ENCODE measurements at places on chromosomes 4 and X. TPM values are rescaled to one million over a fixed set of nuclear protein-coding genes. Genes with fewer than 3 reads are reported as not detected.

Gene DMP1
- total RNA-seq: 0.42 TPM

Gene SLC25A14
- 11.9 TPM for total RNA-seq

Gene HTR2C
- not detected for total RNA-seq

Gene PWWP3B
- total RNA-seq: 0.24 TPM

Gene SPOCK3
- total RNA-seq: 1.2 TPM

Gene KLF8
- 0.71 TPM for total RNA-seq

Gene RADX
- 1.2 TPM for total RNA-seq

Gene RASGEF1B
- 18.3 TPM for total RNA-seq

Gene IRAK1
- total RNA-seq: 33.9 TPM

Gene COL25A1
- total RNA-seq: 1.5 TPM

Gene IGSF1
- 0.94 TPM for total RNA-seq

Gene MMRN1
- 5.3 TPM for total RNA-seq

GRCh38 chrX:19214311-19214710 is 92.0 kb upstream of the ADGRG2 start:
- DNase-seq: no peak
- no peak overlapping the region for H3K4me3 ChIP-seq
- no peak overlapping the region for H3K27ac ChIP-seq
- H3K4me1 ChIP-seq: no peaks in the 10 kb centered on the region

- peak overlapping the region; percentile 8 for H3K27ac ChIP-seq
- peaks cover 17% of the 10 kb centered on the region for H3K27me3 ChIP-seq
- no peaks in the 10 kb centered on the region for H3K4me1 ChIP-seq
- peak overlapping the region; percentile 51 for H3K4me3 ChIP-seq
- DNase-seq: no peak
Measured at GRCh38 chrX:40012868-40013265, 84.9 kb downstream of the BCOR start.

DNA sequence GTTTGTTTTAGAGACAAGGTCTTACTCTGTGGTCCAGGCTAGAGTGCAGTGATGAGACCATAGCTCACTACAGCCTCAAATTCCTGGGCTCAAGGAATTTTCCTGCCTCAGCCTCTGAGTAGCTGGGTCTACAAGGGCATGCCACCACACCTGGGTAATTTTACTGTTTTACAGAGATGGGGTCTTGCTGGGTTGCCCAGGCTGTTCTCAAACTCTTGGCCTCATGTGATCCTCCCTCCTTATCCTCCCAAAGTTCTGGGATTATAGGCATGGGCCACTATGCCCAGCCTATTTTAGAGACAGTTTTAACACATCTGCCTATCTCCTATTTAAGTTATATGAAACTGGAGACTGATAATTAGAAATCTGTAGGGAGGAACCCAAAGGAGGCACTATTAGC is 53.8 kb downstream of the SPRY1 start:
- no peak overlapping the region for H3K4me3 ChIP-seq
- H3K27ac ChIP-seq: no peak overlapping the region
- no peaks in the 10 kb centered on the region for H3K27me3 ChIP-seq
- DNase-seq: no peak

- no peaks in the 10 kb centered on the region for H3K36me3 ChIP-seq
- no peak overlapping the region for H3K27ac ChIP-seq
- DNase-seq: peak; percentile 2
- H3K27me3 ChIP-seq: no peaks in the 10 kb centered on the region
Measured at GRCh38 chr4:110970642-110971041, 347.8 kb upstream of the PITX2 start.

GRCh38 chrX:15500497-15500966 is at the start of gene BMX:
Gene BMX (plus strand): TSS chrX:15500807. CDS start chrX:15508354, 7,547 bp downstream.
- no peaks in the 10 kb centered on the region for H3K4me1 ChIP-seq
- peaks cover 17% of the 10 kb centered on the region for H3K27me3 ChIP-seq
- no peak for DNase-seq
- H3K27ac ChIP-seq: no peak within 1 kb of the TSS
- no peaks in the 10 kb centered on the region for H3K36me3 ChIP-seq

DNA sequence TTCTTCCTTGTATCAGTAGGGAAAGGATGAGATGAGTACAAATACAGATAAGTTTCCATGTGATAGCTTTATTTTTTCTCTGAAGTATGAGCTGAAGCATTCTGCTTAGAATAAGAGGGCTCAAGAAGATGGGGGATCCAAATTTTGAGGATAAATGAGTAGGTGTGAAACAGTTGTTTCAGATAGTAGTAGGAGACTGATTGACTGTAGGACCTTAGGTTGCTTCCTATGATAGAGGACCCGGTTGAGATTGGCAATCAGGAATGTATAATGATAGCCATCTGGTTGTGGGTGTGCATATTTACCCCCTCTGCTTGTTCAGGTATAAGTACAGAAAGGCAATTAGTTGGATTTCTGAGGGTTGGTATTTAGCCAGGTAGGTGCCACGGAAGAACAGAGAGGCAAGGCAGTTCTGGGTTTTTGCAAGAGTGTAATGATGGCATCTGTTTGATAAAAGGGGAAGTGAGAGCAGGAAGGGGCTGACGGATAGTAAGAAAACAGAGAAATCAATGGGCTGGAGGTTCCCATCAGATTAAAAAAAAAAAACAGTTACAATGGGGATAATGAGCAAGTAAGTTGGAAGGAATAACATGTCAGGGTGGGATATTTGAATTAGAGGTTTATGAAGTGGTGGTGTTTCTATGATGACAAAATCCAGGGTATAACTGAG is 13.7 kb downstream of the OCRL start:
- no peak for DNase-seq
- no peak overlapping the region for H3K4me3 ChIP-seq
- H3K27ac ChIP-seq: no peak overlapping the region
- no peaks in the 10 kb centered on the region for H3K36me3 ChIP-seq

DNA sequence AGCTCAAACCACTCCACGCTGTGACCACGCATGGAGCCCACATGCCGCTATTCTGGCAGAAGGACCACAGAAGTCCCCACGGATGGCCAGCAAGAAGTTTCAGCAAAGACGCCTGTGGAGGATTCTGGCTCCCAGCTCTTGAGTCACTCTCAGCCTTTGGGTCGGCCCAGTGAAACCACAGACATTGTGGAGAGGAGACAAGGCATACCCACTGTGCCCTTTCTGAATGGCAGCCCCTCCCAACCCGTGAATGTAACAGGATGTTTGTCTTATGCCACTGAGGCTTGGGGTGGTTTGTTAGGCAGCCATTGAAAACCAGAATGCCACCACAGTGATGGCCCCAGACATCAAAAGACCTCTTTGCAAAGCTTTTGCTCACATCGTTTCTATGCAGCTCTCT is 42.7 kb downstream of the ABLIM2 start:
- DNase-seq: no peak
- H3K4me3 ChIP-seq: no peak overlapping the region
- peaks cover 2% of the 10 kb centered on the region for H3K4me1 ChIP-seq
- no peaks in the 10 kb centered on the region for H3K36me3 ChIP-seq
- H3K27me3 ChIP-seq: peaks cover 4% of the 10 kb centered on the region

GRCh38 chr4:76745240-76745639 is 152.7 kb downstream of the SOWAHB start:
- no peak overlapping the region for H3K27ac ChIP-seq
- no peaks in the 10 kb centered on the region for H3K27me3 ChIP-seq
- no peaks in the 10 kb centered on the region for H3K36me3 ChIP-seq
- no peak overlapping the region for H3K4me3 ChIP-seq
- DNase-seq: no peak
- H3K4me1 ChIP-seq: no peaks in the 10 kb centered on the region

- H3K27me3 ChIP-seq: no peaks in the 10 kb centered on the region
- no peaks in the 10 kb centered on the region for H3K36me3 ChIP-seq
- H3K27ac ChIP-seq: no peak overlapping the region
- DNase-seq: no peak
Measured at GRCh38 chrX:143632625-143633410, 3.1 kb downstream of the SLITRK4 start.

DNA sequence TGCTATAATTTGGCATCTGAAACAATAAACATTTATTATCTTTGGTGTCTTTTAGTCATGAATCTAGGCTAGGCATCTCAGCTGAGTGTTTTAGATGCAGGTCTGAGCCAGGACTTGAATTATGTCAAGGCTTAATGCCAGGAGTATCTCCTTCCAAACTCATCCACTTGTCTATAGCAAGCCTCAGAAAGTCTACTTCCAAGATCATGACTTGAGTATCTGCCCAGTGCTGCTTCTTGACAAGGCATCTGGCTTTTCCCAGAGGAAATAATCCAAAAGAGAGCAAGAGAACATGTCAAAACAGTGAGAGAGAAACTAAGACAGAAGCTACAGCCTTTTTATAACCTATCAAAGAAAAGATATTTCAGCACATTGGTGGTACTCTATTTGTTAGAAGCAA is 1052.1 kb upstream of the PCDH10 start:
- DNase-seq: no peak
- H3K4me3 ChIP-seq: no peak overlapping the region
- H3K36me3 ChIP-seq: no peaks in the 10 kb centered on the region
- no peak overlapping the region for H3K27ac ChIP-seq
- H3K27me3 ChIP-seq: no peaks in the 10 kb centered on the region
- no peaks in the 10 kb centered on the region for H3K4me1 ChIP-seq

DNA sequence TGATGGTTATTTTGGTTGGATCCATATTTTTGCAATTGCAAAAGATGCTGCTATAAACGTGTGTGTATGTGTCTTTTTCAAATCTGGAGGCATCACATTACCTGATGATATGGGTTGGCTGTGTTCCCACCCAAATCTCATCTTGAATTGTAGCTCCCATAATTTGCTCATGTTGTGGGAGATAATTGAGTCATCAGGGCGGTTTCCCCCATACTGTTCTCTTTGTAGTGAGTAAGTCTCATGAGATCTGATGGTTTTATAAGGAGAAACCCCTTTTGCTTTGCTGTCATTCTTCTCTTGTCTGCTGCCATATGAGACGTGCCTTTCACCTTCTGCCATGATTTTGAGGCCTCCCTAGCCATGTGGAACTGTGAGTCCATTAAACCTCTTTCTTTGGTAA is 33.4 kb downstream of the APOOL start:
- DNase-seq: no peak
- H3K27ac ChIP-seq: no peak overlapping the region
- no peaks in the 10 kb centered on the region for H3K36me3 ChIP-seq
- H3K27me3 ChIP-seq: no peaks in the 10 kb centered on the region

- H3K36me3 ChIP-seq: no peaks in the 10 kb centered on the region
- H3K27ac ChIP-seq: peak overlapping the region; percentile 85
- H3K4me1 ChIP-seq: peaks cover 43% of the 10 kb centered on the region
- DNase-seq: peak; percentile 33
Measured at GRCh38 chr4:48129307-48130014, 4.6 kb downstream of the TXK start.

GRCh38 chrX:134287346-134287745 is 50.4 kb downstream of the CCDC160 start:
- no peak for DNase-seq
- no peaks in the 10 kb centered on the region for H3K36me3 ChIP-seq
- H3K27ac ChIP-seq: no peak overlapping the region
- no peak overlapping the region for H3K4me3 ChIP-seq
- no peaks in the 10 kb centered on the region for H3K27me3 ChIP-seq

- H3K36me3 ChIP-seq: no peaks in the 10 kb centered on the region
- H3K4me1 ChIP-seq: no peaks in the 10 kb centered on the region
- no peak overlapping the region for H3K27ac ChIP-seq
- no peak overlapping the region for H3K4me3 ChIP-seq
- no peaks in the 10 kb centered on the region for H3K27me3 ChIP-seq
- no peak for DNase-seq
Measured at GRCh38 chrX:66731398-66731797, 92.5 kb upstream of the EDA2R start.

DNA sequence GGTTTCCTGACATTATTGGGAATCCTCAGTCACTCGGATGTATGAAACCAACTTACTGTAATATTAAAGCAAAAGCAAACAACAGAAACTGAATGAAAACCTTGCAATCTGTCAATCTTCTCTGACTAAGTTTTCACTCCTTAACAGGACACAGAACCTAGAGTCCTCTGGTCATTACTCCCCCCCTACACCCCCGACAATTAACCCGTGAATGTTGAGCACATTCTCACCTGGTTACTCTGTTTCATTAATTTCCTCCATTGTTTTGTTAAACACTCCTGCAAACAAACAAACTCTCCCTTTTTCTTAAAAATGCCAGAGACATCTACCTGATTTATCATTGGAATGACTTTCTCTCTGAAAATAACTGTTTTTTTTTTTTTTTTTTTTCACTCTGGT is 469.0 kb upstream of the PRKX start:
- no peaks in the 10 kb centered on the region for H3K27me3 ChIP-seq
- H3K27ac ChIP-seq: no peak overlapping the region
- DNase-seq: no peak
- no peaks in the 10 kb centered on the region for H3K36me3 ChIP-seq
- no peaks in the 10 kb centered on the region for H3K4me1 ChIP-seq

DNA sequence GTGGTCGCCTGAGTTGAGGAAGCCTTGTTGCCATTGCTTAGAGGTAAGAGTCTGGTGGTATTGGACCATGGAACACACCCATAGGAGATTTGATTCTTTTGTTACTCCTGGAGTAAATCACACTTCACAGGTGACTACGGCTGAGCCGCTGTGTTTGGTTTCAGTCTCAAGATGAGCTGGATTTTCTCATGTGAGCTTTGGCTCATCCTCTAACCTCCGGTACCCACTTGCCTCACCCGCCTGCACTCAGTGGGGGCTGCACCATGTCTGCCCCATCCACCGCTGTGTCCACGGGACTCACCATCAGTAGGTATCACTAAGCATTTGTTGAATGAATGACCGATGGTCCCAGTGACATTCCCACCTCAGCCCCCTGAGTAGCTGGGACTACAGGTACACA is 52.7 kb downstream of the HTT-AS start:
- no peaks in the 10 kb centered on the region for H3K4me1 ChIP-seq
- no peak overlapping the region for H3K27ac ChIP-seq
- no peaks in the 10 kb centered on the region for H3K27me3 ChIP-seq
- no peaks in the 10 kb centered on the region for H3K36me3 ChIP-seq

- H3K36me3 ChIP-seq: no peaks in the 10 kb centered on the region
- H3K27ac ChIP-seq: no peak overlapping the region
- H3K4me3 ChIP-seq: no peak overlapping the region
- peak; percentile 30 for DNase-seq
- H3K4me1 ChIP-seq: no peaks in the 10 kb centered on the region
Measured at GRCh38 chr4:150297861-150298474, 219.7 kb downstream of the DCLK2 start.

DNA sequence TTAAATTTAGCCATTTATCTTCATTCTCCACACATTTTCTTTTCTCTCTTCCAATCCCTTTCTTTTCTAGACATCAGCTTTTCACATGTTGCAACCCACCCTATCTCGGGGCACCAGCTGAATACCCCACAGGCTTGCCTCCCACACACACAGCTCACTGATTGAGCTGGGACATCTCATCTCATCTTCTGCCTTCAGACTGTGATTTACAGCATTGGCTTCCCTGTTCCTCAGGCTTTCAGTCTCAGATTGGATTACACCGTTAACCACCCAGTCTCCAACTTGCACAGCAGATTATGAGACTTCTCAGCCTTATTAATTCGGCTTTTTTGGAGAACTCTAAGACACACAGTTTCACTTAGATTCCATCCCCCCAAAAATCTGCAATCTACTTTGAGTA is 93.7 kb downstream of the PRSS12 start:
- no peak overlapping the region for H3K27ac ChIP-seq
- no peak overlapping the region for H3K4me3 ChIP-seq
- no peaks in the 10 kb centered on the region for H3K27me3 ChIP-seq
- H3K4me1 ChIP-seq: no peaks in the 10 kb centered on the region

Measured in thymus (tissue), 14 donors.